ENCODE measurements at places on chromosomes 12 and 14.

GRCh38 chr12:46908236-46908935 lies 82.6 kb upstream of the SLC38A4 start:
- no peak for DNase-seq

DNA sequence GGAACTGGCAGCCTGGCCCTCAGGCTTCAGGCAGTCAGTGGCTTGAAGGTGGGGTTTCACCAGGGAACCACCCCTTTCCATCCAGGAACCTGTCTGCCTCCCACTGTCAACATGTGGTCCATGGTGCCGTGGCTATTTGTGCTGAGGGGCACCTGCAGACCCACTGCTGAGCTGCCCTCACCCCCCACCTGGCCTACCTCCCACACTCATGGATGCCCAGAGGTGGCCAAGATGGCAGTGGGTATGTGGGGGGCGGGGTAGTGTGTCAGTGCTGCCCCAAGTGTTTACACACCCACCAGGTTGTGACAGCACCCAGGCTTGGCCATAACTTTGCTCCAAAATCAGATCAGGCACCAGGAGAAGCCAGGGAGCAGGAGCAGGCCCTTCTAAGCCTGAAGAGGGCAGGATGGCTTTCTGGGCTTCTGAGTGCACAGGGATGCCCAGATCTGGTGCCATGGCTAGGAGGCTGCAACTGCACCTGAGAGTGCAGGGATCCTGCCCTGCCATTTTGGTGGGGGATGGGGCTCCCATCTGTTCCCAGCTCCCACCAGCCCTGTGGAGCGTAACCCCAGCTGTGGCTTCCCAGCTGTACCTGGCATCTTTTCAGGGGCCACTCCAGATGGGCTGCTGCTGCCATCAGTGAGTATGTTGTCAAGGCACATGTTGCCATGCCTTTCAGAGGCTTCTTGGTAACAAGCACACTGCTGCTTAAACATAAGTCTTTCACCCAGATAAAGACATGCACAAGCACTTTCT lies 263.9 kb downstream of the LRIG3 start:
- DNase-seq: no peak

DNA sequence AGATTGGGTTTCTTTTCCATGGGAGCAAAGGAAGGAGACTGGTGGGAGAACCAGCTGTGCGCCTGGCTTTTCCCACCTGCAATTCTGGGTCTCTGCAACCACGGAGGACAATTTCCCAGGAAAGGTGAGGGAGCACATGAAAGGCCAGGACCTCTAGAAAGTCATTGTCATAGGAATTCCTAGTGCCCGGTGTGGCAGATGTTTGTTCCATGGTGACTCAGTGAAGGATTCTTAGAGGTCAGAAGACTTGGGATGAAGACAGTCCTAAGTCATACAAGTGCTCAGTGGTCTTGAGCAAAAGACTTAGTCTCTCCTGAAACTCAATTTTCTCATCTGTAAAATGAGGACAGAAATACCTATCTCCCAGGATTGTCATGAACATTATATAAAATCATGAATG lies 51.3 kb downstream of the KCNA5 start:
- no peak for DNase-seq

GRCh38 chr12:128938886-128939285 lies 85.6 kb downstream of the GLT1D1 start:
- DNase-seq: no peak

GRCh38 chr12:118734266-118734665 lies 247.1 kb upstream of the SRRM4 start:
- DNase-seq: no peak
